ENCODE measurements at places on chromosomes 7 and 10. TPM values are rescaled to one million over a fixed set of nuclear protein-coding genes. Genes with fewer than 3 reads are reported as not detected.

The PCGF5 gene
- total RNA-seq: 61.3 TPM

GRCh38 chr7:55019191-55019690 lies 424 bp downstream of the EGFR start:
- H3K4me3 ChIP-seq: peak overlapping the region; percentile 63
- H3K27me3 ChIP-seq: peaks cover 32% of the 10 kb centered on the region
- H3K4me1 ChIP-seq: peaks cover 58% of the 10 kb centered on the region
- no peak overlapping the region for H3K27ac ChIP-seq
- no peak for DNase-seq
- no peaks in the 10 kb centered on the region for H3K36me3 ChIP-seq

- no peak overlapping the region for H3K4me3 ChIP-seq
- 0 out of 2 replicates have a peak, but pooled peaks cover 6% of the 10 kb centered on the region for H3K4me1 ChIP-seq
- H3K36me3 ChIP-seq: no peaks in the 10 kb centered on the region
- H3K27me3 ChIP-seq: no peaks in the 10 kb centered on the region
These were observed 32.7 kb downstream of the VWA2 start for GRCh38 chr10:114271779-114272167.

GRCh38 chr7:42080841-42081586 lies 156.0 kb downstream of the GLI3 start:
- H3K27me3 ChIP-seq: peaks cover 2% of the 10 kb centered on the region
- H3K4me1 ChIP-seq: no peaks in the 10 kb centered on the region
- no peaks in the 10 kb centered on the region for H3K36me3 ChIP-seq
- H3K4me3 ChIP-seq: no peak overlapping the region
- H3K27ac ChIP-seq: no peak overlapping the region

DNA sequence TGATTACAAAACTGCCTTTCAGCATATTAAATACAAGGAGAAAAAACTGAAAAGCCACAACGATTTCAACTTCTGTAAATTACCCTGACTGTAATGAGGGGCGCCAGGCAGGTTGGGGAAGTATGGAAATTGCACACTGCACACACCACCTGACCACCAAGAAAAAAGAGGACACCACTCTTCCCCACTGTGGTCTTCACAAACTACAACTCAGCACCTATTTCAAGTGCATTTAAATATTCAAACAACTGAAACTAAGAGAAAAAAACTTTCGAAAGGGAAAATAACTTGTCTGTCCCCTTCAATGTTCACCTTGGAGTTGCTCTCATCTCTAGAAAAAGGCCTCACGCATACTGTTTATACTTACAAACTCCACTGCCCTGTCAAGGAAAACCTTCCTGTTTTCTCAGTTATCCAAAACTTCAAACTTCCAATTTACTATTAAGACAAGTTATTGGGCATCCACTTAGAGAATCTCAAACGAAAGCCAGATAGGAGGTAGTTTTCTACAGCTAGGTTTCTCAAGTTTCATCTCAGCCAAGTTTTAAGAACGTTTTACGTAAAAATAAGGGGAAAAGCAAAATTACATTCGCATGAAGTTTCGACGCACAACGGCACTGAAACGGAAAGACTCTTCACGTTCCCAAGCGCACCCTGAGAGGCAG lies 1.4 kb downstream of the LARP4B start:
- H3K4me3 ChIP-seq: peak overlapping the region; percentile 88
- no peak for DNase-seq
- H3K27me3 ChIP-seq: peaks cover 3% of the 10 kb centered on the region
- 0 out of 2 replicates have a peak, but pooled peaks cover 2% of the 10 kb centered on the region for H3K36me3 ChIP-seq

- peak overlapping the region; percentile 65 for H3K27ac ChIP-seq
- peaks cover 6% of the 10 kb centered on the region for H3K36me3 ChIP-seq
- H3K4me3 ChIP-seq: no peak overlapping the region
- H3K27me3 ChIP-seq: no peaks in the 10 kb centered on the region
These were observed 16.7 kb downstream of the USP6NL start for GRCh38 chr10:11594589-11595394.

GRCh38 chr7:52311886-52312285 lies 723.5 kb upstream of the POM121L12 start:
- no peaks in the 10 kb centered on the region for H3K36me3 ChIP-seq
- no peaks in the 10 kb centered on the region for H3K27me3 ChIP-seq
- no peak for DNase-seq
- H3K4me1 ChIP-seq: no peaks in the 10 kb centered on the region

DNA sequence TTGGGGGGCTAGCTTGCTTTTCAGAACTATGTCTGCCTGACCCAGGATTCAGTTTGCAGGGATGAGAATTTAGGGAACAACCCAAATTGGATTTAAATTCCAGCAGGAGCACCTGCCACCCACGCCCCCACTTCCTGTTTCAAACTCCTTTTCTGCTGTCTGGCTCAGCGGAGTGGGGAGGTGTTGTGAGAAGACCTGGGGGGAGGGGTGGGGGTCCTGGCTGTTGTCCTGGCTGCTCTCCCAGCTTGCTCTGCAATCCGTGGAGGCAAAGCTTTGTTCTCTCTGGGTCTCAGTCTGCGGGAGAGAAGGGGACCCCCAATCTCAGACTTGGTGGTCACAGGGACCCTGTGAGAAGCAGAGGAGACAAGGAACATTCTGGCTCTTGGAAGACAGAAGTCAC lies 799 bp downstream of the KCNK18 start:
- no peaks in the 10 kb centered on the region for H3K36me3 ChIP-seq
- H3K4me1 ChIP-seq: no peaks in the 10 kb centered on the region
- H3K4me3 ChIP-seq: no peak overlapping the region
- no peak overlapping the region for H3K27ac ChIP-seq
- DNase-seq: no peak

Data from HepG2 (cell line).